ENCODE measurements at places on chromosomes 3 and 15.
A peak's percentile ranks its signal among the peaks of the same experiment; 100 is the strongest.

DNA sequence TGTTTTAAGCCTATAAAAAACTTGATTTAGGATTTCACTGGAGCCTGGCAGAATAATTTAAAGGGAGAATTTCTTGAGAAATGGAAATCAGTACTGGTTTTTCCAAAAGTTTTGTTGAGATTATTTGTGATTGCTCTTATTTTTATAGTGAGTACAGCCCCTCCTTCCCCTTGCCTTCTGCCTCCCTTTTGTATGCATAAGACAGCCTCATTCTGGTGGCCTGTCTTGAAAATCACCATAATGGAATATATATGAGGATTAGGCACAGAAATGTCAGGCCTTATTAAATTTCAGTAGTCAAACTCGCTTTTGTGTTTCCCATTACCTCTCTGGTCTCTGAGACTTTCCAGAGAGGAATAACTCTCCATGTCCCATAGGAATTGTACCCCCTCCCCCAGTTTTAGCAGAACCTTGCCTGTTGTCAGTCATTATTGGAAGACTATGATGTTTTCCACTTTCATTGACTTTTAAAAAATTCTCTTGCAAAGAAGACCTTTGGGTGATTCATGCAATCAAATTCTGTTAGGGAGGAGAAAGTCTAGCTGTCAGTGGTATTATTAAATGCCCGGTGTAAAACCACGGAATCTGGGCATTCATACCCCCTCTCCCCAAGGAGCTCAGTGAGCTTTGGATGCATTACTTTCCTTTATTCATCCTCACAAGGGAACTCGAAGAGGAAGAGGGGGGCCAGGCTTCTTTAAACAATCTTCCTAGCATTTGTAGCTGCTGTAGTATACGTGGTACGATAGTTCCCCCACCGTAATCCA lies 171.6 kb upstream of the TSC22D2 start:
- no peak for DNase-seq

GRCh38 chr3:123725652-123726400 lies 141.0 kb upstream of the HACD2 start:
- DNase-seq, result no peak

- peak; percentile 76 for DNase-seq
These were observed 58.8 kb downstream of the CLASP2 start for GRCh38 chr3:33658991-33659848.

DNA sequence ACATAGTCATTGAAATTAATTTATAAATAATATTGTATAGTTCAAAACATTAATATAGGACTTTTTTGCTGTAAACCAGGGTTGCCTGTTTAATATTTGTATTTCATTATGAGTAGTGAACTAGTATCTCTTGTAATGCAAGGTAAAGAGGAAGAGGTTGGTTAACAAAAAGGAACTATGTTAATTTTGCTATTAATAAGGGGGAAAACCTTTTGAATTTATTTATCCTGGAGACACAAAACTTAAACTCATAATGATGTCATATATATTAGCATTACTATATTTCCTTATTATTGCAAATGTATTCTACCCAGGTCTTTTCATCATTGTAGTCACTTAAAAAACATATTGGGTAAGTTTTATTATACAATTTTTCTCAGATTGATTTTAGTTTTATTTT lies 94.5 kb downstream of the CHL1 start:
- no peak for DNase-seq

- no peak for DNase-seq
These were observed 44.3 kb downstream of the IL5RA start for GRCh38 chr3:3065876-3066275.

DNA sequence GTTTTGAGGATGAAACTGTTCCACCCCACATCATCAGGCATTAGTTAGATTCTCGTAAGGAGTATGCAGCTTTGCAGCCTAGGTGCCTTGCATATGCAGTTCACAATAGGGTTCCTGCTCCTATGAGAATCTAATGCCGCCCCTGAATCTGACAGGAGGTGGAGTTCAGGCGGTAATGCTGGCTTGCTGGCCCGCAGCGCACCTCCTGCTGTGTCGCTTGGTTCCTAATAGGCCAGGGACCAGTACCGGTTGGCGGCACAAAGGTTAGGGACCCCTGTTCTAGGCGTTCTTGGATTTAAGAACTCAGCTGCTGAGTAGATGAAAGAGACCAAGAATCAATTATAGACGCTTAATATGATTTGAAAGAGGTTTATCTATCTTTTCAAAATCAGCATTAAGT lies 595.4 kb downstream of the CADM2 start:
- no peak for DNase-seq

GRCh38 chr3:175288621-175289020 lies 429.5 kb downstream of the NAALADL2 start:
- no peak for DNase-seq

DNA sequence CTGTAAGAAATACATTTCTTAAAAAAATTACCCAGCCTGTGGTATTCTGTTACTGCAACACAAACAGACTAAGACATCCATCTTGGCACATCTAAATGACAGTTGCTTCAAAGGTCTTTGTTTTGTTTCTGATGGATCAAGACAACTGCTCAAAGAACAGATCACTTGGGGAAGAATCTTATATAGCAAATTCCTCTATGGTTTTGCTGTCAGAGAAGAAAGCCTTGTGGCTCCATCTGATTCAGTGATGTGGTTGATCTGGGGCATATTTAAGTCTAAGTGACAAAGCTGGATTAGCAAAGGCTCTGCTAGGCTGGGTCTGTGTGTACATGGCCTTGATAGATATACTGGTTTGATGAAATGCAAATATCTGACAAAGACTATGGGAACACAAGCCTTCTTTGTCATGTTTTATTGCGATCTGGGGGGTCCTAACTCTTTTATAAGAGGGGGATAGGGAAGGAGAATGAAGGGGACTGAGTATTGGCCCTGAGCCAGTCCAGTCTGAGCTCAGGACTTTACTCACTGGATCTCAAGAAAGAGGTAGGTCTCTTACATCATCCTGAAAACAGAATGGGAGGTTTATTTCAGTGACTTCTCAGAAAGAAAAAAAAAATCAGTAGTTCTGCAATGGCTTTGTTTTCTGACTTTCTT lies 14.3 kb upstream of the LIMD1 start:
- no peak for DNase-seq

DNA sequence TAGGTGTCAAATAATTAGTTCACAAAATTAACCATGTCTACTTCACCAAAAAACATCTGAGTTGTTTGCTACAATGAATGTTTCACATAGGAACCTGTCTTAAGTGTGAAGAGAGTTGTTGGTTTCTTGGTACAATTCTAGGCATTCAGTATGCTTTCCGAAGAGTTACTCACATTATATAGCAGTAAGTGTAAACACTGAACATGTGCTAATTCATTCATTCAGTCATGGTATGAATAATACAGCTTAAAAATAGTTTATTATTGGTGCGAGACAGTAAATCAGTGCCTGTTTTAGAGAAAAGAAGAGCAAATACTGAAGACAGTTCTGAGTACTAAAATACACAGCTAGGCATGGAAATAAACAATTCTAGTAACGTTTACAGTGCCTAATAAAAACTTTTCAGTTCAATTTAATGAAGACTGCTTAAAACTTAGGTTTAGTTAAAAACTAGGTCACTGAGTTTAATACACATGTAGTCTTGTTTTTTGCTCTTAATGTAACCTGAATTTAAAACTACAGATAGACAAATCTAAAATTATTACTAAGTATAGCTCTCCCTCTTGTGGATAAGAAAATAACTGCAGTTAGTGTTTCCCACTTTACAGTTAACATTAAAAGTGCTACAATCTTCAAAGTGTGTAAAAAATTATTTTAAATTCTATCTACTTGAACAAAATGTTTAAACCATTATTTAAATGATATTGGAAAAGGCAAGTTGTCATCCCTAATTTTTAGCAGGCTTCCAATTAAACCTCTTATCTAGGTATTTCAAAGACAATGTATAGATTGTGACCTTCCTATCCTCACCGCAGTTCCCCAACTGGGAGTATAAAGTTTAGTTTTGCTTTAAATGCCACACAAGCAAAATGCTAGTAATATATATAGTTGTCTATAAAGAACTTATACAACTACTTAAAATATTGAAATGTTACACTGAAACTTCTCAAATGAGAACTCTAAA lies 20.1 kb upstream of the ZCWPW2 start:
- peak; percentile 25 for DNase-seq

DNA sequence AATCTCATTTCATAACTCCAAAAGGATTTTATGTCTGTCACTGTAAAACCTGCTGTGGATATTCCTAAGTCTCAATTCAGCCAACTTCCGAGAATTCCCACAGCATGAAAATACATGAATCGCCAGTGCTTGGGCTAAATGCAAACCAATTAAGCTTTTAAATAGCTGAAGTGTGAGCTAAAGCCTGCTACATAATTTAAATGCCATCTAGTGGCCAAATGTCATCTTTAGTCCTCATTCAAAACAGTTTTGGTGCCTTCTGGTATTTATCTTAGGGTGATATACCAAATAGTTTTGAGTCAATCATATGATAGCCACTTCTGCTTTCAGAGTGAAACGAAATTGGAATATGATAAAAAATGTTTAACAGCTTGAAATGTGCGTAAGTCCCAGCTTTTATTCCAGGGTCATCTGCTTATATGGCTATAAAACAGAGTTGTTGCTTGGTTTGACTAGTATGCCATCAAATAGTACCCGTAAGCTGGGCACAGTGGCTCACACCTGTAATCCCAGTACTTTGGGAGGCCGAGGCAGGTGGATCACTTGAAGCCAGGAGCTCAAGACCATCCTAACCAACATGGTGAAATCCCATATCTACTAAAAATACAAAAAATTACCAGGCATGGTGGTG lies 41.8 kb upstream of the CCNL1 start:
- peak; percentile 63 for DNase-seq

GRCh38 chr3:132544130-132544529 lies 52.9 kb upstream of the ACKR4 start:
- no peak for DNase-seq

- peak; percentile 44 for DNase-seq
These were observed 62.7 kb upstream of the ZNF148 start for GRCh38 chr3:125437631-125438435.

DNA sequence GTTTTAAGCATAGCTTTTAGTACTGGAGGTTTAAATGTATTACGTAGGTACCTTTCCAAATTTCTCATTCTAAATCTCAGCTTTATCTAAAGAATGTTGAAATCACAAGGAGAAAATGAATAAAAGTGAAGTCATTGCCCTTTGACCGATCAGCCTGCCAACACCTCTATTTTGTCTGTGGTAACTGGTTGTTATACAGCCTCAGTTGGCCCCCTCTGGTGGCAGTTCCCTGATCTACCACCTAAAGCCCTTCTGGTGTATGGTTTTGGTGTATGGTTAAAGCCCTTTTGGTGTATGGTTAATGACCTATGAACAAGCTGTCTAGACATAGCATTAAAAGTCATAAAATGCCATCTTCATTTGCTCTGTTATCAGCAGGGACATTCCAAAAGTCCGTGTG lies 378.2 kb upstream of the AZI2 start:
- peak; percentile 35 for DNase-seq

DNA sequence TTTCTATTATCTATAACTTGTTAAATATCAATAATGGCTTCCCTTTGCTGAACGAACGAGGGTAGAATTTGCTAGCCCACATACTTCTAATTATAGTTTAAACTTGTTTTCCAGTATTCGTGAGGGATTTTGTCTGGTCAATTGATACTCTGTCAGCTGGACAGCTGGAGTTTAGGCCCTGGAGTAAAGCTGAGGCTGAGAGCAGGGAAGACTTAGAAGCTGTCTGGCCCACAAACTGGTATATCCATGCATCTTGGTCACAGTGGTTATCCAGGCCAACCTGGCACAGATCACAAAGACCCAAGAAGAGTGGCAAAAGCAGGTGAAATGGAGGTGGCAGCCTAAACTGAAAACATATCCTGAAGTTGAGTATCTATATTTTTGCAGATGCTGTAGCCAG lies 19.3 kb downstream of the ARHGAP31 start:
- DNase-seq, result no peak

- DNase-seq, result peak; percentile 5
These were observed 68.4 kb upstream of the CD96 start for GRCh38 chr3:111473550-111473949.
